ENCODE measurements at places on chromosomes 4 and X.

DNA sequence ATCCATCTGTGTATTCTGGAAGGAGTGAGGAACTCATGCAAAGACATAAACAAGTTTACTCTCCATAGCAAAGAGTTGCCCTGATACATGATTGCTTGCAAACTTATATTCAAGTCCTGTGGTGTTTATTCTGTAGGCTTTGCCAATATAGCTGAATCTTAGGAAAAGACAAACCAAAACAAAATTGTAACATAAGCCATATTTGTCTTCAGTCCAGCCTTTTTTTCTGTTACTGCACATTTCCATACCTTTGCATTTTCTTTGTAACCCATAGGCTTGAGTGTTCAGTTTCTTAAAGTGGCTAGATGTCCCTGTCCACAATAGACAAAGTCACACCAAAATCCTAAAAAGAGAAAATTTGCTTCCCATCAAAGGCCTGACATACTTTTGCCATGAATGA, 120.4 kb downstream of the PPARGC1A start:
- no peak for DNase-seq

- no peak for DNase-seq
Observed at GRCh38 chr4:107333518-107333917, 297.4 kb upstream of the DKK2 start.

DNA sequence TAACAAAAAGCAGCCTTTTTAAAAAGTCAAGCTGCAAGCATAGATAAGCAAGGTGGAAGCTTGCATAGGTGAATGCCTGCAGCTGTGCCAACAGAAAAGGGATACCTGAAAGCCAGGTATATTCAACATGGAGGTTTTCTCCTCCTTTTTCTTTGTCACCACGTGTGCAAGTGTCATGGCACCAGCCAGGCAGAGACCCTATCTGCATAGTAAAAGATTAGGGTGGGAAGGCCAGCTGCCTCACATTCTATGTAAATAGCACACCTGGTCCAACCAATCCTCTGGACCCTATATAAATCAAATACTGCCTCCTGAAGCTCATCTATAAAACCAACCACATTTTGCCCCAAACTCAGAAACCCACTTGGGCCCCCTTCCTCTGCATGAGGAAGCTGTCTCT, 28.0 kb upstream of the PLK4 start:
- DNase-seq = no peak

DNA sequence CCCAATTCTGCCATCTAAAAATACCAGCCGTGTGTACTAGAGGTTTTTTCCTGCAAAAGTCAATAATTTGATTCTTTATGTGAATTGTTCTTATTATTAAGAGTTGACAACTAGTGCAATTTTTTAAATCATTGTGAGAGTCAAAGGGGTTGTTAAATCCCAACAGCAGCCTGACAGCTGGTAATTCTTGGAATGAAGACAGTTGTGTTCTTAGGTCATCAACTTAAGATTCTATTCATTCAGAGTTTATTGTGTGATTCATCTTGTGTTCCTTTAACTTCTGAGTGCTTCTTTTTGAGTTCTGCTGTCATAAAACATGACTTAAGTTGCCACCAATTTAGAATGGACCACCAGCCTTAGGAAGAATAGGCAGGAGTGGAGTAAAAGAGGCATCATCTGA, 329.0 kb downstream of the NAF1 start:
- no peak for DNase-seq

GRCh38 chr4:150973626-150974251, 41.3 kb downstream of the LRBA start:
- no peak for DNase-seq

DNA sequence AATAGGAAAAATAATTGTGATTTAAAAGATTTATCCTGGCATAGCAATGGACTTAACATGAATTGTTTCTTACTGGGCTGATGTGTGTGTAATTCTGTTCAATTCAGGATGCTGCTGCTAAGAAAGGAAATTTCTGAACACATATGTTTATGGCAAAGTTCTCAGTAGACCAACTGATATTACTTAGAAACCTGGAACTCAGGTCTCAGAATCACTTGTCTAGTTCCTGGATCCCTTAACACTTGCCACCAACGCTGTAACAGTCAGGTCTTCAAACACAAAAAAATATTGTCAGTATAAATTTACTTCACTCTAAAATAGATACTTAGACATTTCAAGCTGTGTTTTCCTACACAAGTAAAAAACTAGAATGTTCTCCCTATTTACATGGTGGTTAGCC, 5.5 kb downstream of the CASP3 start:
- DNase-seq = no peak

DNA sequence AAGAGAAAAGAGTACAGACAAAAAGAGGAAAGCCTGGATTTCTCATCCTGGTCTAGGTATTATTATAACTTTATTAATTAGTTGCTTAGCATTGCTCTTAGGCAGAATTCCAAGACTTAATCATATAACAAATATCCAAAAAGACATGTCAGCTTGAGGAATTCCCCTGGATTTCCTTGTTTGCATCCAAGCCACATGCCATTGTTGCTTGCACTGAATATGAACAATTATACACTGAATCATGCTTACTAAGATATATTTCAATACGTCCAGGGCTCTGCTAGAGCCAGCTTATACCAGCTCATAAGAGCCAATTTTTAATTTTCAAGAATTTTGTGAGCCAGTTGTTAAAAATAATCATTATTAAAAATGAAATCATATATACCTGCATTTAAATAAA, 5.5 kb upstream of the TLR10 start:
- DNase-seq = no peak

DNA sequence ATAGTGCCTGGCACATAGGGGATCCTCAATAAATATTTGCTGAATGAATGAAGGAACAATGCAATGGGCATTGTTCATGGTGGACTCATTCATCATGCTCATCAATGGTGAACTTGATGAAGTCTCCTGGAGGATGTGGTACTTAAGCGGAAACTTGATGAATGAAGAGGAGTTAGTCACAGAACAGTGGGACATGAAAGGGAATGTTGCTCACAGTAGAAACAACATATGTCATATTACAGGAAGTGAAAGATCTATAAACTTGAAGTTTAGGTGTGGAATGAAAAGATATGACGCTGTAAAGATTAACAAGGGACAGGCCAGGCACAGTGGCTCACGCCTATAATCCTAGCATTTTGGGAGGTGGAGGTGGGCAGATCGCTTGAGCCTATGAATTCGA, 224.1 kb downstream of the PPP3CA start:
- no peak for DNase-seq

- DNase-seq = no peak
Observed at GRCh38 chrX:3788494-3789233, 75.2 kb upstream of the PRKX start.

DNA sequence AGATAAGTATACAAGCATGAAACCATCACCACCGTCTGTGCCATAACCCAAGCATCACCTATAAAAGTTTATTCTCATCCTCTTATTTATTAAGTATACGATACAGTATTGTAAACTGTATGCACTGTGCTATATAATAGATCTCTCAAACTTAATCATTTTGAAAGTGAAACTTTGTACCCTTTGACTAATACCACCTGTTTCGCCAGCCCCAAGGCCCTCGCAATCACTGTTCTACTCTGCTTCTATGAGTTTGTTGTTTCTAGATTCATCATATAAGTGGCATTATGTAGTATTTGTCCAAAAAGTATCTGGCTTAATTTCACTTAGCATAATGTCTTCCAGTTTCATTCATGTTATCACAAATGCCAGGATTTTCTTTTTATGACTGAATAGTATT, 72.1 kb upstream of the DOCK11 start:
- DNase-seq = no peak

DNA sequence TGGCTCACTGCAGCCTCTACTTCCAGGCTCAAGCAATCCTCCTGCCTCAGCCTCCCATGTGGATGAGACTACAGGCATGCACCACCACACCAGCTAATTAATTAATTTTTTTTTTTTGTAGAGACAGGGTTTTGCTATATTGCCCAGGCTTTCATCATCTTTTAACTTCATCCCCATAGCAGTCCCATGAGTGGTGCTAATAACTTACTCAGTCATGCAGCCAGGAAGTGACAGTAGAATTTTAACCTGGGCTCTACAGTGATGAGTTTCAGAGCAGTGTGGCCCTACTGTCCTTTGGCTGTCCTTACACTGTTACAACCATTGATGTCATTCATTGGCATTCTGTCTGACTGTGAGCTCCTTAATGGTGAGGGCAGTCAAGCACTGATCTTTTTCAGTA, 3.9 kb upstream of the OCIAD2 start:
- DNase-seq = no peak

DNA sequence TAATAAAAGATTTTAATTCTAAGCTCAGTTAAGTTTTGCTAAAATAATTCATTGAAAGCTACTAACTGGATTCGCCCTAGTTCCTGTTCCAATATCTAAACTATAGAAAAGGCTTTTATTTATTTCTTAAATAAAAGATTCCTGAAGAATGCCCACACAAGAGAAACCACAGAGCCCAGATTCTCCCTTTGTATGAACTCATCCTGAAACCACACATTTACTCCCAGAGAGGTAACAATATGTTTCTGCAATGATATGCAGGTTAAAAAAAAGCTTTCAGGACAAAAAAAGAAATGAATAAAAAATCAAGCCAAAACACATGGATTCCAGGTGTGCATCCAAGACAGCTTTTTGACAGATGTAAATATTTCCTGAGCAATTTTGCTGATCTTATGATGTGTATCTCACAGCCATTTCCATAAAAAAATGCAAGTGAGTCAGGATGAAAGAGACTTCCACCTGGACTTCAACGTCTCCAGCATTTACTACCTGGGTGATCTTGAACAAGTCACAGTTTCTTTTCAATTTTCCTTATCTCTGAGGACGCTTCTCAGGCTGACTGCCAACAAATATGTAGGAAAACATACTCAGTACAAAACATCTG, 234.4 kb upstream of the FAT1 start:
- DNase-seq = no peak

GRCh38 chr4:121376556-121376955, 4.3 kb downstream of the QRFPR start:
- DNase-seq = no peak

GRCh38 chr4:53902786-53903185, 161.6 kb downstream of the CHIC2 start:
- no peak for DNase-seq

GRCh38 chr4:94076498-94076897, 131.2 kb upstream of the SMARCAD1 start:
- no peak for DNase-seq

- no peak for DNase-seq
Observed at GRCh38 chrX:38859602-38860001, 58.3 kb downstream of the MID1IP1 start.

- DNase-seq = no peak
Observed at GRCh38 chrX:109264878-109265277, 217.0 kb downstream of the GUCY2F start.

DNA sequence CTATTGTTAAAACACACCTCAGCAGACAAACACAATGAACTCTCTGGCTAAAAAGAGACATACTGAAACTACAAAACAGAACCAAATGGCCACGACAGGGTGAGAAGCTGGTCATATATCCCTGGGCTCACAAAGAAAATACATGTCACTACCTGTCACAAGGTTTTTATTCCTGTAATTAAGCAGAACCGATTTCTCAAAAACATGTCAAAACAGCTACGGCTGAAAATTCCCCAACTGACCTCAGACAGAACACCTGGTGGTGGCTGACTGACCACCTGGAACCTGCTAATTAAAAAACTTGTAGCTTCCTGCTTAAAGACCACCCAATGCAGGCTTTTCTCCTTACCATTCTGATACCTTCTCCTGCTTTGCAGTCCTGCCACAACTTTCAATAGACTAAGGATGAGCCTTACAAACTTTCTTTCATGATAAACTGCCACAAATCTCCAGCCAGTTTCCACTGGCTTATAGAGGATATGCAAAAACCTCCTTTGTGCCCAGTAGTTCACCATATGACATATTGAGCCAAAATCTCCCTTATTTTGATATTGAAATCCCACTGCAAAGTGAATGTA, 571.9 kb downstream of the SPOCK3 start:
- DNase-seq = no peak

- DNase-seq = no peak
Observed at GRCh38 chr4:132593717-132594400, 555.2 kb upstream of the PCDH10 start.

DNA sequence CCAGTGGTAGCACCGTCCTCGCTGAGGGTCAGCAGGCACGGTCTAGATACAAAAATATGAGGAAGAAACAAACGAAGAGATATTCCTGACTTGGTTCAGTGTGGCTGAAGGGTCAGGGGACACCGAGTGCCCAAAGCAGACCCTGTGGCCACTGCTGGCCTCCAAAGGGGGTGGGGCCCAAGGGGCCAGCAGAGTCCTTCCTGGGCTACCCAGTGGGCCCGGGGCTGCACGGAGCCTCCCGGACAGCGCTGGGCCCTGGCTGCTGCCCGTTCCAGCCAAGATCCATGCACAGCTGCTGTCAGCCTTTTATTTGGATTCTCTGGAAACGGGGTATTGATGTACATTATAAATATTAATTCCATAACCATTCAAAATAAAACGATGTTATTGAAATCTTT, 20.4 kb downstream of the NELFA start:
- DNase-seq = no peak

DNA sequence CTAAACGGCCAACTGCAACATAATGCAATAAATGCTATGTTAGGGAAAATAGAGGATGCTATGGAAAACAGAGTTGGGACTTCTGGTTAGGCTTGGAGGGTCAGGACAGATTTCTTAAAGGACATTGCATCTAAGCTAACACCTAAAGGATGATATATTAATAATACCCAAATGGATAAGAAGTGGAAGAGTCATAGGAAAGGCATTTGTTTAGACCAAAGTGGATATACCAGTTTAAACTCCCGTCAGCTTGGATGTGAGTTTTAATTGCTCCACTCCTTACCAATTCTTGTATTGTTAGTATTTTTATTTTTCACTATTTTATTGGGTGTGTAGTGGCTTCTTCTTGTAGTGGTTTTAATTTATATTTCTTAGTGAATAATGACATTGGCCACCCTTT, 93.9 kb downstream of the PTPN13 start:
- no peak for DNase-seq
